ENCODE measurements at places on chromosomes 1 and 21.

DNA sequence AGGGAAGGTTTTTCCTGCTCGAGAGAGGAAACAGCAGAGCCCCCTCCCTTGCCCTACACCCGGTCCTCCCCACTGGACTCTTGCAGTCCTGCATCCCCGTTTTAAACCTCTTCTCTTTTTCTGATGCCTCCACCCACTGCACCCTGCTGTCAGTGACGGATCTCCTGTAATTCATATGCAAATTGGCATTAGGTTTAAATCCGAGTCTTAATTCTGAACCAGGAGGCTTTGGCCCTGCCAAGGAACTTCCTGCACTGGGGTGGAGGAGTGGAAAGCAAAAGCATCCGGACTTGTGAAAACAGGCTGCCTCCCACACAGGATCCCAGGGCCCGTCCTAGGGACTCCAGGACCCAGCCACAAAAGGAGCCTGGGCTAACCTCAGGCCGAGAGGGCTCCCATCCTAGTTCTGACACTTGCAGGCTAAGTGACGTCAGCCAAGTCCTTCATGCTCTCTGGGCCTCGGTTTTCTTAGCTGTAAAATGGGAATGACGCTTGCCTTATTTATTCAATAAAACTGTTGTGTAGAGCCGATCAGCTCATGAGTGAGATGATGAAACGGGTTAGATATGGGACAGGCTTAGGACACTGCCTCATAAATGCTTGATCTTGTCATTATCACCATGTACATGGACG, 613.3 kb downstream of the AJAP1 start:
- no peak for DNase-seq

DNA sequence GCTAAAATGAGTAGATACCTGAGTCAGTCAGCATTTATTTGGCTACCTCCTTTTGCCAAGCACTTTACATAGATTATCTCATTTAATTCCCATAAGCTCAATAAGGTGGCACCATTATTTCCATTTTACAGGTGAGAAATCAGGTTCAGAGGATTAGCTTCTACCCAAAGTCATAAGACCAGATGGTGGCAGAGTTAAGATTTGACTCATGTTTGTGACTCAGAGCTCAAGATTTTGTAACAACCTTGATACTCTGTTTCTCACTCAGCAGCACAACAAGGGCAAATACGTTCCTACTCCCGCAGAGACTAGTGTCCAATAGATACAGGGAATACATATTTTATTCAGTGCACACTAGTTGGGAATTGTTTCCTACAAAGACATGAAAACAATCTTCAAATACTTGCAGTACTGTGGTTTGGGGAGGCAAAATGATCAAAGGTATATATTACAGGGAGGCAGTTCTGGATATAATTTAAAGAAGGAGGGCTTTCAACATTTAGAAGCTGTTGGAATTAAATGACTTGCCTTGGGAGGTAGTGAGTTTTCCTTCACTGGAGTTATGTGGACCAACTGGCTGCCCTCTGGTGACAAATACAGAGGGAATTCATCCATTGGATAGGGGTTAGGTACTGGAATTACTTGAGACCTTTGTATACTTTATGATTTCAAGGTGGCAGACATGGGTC, 3.6 kb downstream of the LEPR start:
- DNase-seq: no peak

- DNase-seq: no peak
These were observed 4.0 kb downstream of the KDM1A start for GRCh38 chr1:23023174-23023845.

DNA sequence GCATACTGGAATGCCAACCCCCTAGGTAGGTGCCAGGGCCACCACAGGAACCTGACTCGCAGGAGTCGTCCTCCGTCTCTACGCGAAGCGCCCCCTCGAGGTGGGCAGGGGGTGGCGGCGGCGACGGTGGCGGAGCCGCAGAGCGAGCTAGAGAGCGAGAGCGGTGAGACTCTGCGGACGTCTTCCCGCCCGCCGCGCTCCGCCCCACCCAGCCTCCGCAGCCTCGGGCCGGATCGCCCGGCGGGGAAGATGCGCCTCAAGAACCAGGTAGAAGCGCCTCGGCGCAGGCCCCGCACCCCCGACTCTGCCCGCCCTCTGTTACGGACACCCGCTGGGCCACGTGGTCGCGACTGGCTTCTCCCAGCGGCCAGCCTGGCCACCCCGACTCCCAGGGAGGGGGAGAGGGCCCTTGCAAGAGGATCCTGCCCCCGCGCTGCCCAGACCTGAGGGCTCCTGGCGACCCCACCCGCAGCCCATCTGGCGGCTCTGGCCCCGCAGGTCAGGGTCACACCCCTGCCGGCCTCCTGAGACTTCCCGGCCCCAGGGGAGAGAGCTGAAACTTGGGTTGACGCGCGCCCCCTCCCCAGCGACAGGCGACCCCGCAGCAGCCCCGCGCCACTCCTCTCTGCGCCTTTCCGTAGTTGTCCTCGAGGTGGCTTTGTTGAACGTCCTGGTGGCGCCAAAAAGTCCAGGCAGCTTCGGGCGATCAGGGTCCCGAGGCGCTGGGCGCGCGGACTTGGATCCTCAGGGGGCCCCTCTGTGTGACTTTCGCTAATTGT, 24.4 kb upstream of the AGBL4 start:
- no peak for DNase-seq

DNA sequence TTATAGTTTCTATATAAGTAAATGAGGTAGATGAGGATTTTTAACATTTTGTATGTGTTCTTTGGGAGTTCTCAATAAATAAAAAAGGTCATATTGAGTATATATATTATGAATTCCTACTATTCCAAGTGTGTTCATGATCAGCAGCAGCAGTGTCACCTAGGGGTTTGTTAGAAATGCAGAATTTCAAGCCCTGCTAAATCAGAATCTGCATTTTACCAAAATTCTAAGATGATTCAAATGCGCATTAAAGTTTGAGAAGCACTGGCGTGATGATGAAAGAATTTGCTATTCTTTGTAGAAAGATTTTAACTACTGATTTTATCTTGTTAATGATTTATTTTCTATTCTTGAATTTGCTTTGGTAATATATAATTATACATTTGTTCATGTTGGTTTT, 28.7 kb downstream of the F3 start:
- no peak for DNase-seq

DNA sequence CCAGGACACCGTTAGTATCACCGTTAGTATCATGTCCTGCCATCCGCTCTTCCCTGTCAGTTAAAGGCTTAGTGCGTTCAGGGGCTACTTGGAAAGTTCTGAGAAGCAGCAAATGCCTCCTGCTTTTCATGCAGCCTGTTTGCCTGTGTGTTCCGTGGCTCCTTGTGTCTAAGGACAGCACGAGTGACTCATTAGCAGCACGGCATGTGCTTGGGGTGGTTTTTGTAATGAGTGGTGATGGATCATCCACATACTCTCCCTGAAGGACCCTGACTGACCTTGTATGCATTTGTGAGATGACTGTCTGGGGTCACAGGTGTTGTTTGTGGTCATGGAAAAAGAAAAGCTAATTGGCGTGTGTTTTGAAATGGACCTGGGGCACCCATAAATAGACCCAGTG, 221.9 kb downstream of the PBX1 start:
- DNase-seq: no peak

DNA sequence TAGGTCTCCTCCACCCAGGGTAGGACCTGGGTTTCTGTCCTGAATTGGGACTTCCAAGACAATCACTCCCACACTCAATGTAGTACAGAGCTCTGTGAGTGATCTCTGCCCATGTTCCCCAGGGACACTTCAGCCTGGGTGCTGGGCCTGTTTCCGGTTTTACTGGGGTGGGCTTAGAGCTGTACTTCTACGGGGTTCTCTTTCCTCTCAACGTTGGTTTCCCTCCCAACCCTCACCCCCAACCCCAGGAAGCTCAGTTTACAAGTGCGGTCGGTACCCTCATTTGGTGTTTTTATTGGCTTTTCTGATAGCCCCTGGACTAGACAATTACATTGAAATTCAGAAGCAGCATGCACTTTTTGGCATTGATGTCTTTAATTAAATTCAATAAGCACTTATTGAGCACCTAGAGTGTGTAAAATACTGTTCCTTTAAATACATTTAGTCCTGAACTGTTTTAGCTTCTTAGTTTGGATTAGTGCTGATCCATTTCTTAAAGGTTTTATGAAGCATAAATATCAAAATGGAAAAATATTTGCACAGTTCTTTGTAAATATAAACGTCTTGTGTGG, 542 bp upstream of the XPR1 start:
- DNase-seq: no peak

All from Right ventricle myocardium superior (tissue), 1 donor.